ENCODE measurements at places on chromosomes 5 and 9. TPM values are rescaled to one million over a fixed set of nuclear protein-coding genes. Genes with fewer than 3 reads are reported as not detected.

TMEM232 gene
- polyA plus RNA-seq, result 1.8 TPM

NDUFAF2 gene
- 64.0 TPM for polyA plus RNA-seq

- H3K4me3 ChIP-seq, result no peak overlapping the region
- H3K36me3 ChIP-seq, result no peaks in the 10 kb centered on the region
- no peak for DNase-seq
- H3K27ac ChIP-seq, result no peak overlapping the region
- no peaks in the 10 kb centered on the region for H3K4me1 ChIP-seq
- no peaks in the 10 kb centered on the region for H3K27me3 ChIP-seq
Measured at GRCh38 chr5:136809382-136809781, 444.0 kb upstream of the TRPC7 start.

- H3K36me3 ChIP-seq, result no peaks in the 10 kb centered on the region
- H3K4me1 ChIP-seq, result no peaks in the 10 kb centered on the region
- H3K27me3 ChIP-seq, result no peaks in the 10 kb centered on the region
- H3K4me3 ChIP-seq, result peak overlapping the region; percentile 48
Measured at GRCh38 chr9:136328011-136328621, 777 bp downstream of the GPSM1 start.

DNA sequence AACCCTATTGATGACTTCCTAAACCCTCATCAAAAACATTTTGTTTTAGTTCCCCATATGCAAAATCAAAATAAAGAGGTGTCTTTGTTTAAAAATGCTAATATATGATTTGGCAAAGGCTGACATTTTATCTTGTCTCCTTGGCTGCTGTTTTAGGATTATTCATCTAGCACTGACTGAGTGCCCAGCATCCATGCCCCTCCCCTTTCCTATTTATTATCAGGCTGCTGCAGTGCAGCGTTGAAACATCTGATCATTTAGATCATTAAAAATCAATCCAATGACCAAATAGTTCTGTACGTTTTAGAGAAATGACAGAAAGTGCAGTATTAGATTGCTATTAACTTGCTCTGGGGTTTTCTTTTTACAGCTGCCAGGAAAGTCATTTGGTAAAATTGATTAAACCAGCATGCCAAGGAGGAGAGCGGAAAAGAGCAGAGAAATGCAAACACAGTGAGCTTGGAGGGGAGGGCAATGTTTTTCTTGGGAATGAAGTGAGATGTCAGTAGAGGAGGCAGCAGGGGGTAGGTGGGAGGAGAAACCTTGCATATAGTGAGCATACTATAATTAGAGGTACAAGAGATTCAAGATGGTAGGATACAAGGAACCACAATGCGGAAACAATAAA is 286.3 kb downstream of the PDE4D start:
- no peak overlapping the region for H3K4me3 ChIP-seq
- H3K36me3 ChIP-seq, result no peaks in the 10 kb centered on the region
- no peaks in the 10 kb centered on the region for H3K27me3 ChIP-seq
- H3K4me1 ChIP-seq, result peaks cover 6% of the 10 kb centered on the region
- H3K27ac ChIP-seq, result no peak overlapping the region

GRCh38 chr5:179733772-179734126 is 1.1 kb downstream of the MAML1 start:
- H3K27ac ChIP-seq, result peak overlapping the region; percentile 90
- DNase-seq, result no peak
- peaks cover 2% of the 10 kb centered on the region for H3K36me3 ChIP-seq
- no peaks in the 10 kb centered on the region for H3K4me1 ChIP-seq
- peak overlapping the region; percentile 81 for H3K4me3 ChIP-seq

DNA sequence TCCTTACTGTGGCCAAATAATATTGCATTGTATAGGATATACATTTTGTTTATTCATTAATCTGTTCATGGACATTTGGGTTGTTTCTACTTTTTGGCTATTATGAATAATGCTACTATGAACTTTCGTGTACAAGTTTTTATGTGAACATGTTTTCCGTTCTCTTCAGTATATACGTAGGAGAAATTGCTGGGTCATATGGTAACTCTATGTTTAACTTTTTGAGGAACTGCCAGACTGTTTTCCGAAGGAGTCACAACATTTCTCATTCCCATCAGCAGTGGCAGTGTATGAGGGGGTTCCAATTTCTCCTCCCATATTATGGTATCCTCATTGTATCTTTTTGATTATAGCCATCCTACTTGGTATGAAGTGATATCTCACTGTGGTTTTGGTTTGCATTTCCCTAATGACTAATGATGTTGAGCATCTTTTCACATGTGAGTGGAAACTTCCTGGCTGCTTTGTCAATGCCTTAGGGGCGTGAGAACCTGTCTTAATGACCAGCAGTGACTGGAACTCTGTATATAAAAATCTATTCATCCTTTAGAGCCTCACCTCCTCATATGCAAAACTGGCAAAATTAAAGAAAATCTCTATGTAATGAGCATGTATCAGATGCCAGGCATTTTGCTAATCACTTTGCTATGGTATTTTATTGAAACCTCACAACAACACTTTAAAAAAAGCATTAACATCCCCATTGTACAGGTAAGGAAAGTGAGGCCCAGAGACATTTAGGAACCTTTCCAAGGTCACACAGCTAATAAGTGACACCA is 47.8 kb upstream of the TGFBR1 start:
- H3K36me3 ChIP-seq, result no peaks in the 10 kb centered on the region
- no peak overlapping the region for H3K4me3 ChIP-seq
- H3K4me1 ChIP-seq, result no peaks in the 10 kb centered on the region
- DNase-seq, result no peak
- H3K27me3 ChIP-seq, result no peaks in the 10 kb centered on the region
- H3K27ac ChIP-seq, result no peak overlapping the region

DNA sequence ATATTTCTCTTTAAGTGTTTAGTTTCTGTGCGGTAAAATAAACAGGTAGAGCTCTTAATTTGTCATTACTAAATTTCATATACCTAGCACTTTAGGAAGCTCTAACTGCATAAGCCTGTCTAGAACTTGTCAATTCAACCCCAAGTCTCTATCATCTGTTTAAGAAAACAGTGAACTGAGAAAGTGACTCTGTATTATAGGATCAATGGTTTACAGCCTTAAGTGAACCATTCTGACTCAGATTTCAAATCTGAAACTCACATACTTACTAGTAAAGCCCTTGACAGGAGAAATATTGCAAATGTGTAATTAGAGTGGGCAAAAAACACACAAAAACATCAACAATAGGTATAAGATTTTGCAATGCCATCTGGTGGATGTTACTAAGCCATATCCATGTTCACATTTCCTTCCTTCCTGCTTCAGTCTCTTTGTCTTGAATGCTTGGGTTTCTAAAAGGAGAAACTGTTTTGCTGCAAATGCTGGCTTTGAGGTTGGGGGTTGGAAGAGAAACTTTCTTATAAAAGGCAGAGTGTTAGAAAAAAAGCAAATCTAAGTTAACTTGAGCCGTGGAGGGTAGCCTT is 101.8 kb downstream of the DOCK8 start:
- no peak for DNase-seq
- no peaks in the 10 kb centered on the region for H3K27me3 ChIP-seq
- H3K4me3 ChIP-seq, result no peak overlapping the region
- no peaks in the 10 kb centered on the region for H3K4me1 ChIP-seq
- no peak overlapping the region for H3K27ac ChIP-seq
- no peaks in the 10 kb centered on the region for H3K36me3 ChIP-seq

Data from aorta (tissue), 5 donors.